Foreskin keratinocyte (primary cell): ENCODE measurements at places on chromosomes 2 and 18. TPM values are rescaled to one million over a fixed set of nuclear protein-coding genes. Genes with fewer than 3 reads are reported as not detected.

DNA sequence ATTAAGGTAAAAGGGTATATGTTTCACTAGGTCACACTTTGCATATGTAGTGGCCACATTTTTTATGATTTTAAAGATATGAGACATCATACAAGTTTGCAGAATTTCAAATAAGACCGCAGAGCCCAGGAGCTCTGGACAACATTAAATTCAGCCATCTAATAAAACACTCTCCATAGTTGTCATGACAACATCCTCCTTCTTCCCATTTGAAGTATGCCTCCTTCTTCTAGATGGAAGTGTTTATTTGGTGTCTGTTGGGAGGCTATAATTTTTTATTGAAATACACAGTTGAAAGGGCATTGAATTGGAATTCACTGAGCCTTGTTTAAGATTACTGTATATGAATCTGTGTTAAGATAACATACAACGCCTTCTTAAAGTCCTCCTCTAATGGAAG, 467.3 kb downstream of the CMPK2 start:
- DNase-seq: no peak

DNA sequence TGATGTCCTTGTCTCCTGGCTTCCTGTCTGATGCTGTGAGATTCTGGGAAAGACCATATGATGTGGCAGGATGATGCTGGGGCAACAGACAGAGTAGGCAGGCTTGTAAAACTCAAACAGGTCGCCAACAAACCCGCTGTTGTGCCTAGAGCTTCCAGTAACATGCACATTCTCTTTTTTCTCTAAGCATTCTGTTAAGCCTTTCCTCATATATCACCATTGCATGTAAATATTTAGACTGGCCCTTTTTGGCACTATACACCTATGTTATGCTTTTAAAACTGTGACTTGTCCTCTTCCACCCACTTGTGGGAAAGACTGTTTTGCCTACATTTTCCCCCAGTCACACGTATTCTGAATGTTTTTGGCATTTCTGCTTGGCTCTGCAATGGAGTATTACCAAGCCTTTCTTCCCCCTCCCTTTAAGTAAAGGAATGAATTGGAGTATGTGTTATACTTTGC, 250.4 kb upstream of the TANK start:
- DNase-seq: no peak

DNA sequence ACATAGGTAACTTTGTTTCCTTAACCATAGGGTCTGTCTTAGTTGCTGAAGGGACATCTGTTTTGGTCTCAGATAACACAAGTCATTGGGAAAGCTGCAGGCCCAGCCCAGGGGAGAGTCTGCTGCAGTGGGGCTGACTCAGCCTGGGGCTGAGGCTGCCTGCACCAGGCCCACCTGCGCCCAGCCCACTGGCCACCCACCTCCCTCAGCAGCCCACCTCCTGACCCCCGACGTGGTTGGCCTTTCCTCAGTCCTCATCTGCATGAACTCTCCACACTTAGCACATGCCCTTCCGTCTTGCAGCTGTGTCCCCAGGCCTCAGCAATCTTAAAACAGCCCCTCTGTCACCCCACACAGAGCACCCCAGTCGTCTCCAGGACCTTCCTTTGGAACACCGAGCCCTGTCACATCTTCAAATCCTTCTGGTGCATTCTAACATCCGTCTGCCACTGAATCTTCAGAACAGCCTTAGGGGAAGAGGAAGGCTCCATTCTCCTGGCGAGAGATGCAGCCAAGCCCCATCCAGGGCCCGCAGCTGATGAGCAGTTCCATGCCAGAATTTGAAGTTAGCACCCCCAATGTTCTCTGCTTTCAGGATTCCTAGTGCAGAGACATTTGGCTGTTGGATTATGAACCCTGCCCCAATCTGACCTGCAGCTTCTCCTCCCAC, 231.4 kb downstream of the SEPTIN10 start:
- no peak for DNase-seq

- DNase-seq: no peak
Measured at GRCh38 chr2:169362118-169362893, at the start of gene LRP2. Gene LRP2, minus strand, starts transcription at chr2:169362534. Its CDS starts 135 bp downstream, at chr2:169362399.

DNA sequence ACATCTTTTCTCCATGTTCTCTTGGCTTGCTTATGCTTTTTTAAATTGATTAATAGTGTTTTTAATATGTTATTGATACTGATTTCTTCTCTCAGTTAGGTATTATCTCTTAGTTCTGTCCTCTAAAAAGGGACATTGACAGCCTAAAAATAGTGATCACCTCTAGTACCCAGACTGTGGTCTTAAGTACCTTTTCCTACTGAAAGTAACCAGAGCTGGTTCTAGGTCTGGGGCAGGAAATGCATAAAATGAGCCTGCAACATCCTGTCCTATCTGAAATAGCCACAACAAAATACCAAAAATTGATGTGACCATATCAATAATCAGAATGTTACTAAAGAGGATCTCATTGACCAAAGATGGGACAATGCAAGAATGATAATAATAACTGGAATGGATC, 113.3 kb downstream of the DNAH6 start:
- DNase-seq: no peak

DNA sequence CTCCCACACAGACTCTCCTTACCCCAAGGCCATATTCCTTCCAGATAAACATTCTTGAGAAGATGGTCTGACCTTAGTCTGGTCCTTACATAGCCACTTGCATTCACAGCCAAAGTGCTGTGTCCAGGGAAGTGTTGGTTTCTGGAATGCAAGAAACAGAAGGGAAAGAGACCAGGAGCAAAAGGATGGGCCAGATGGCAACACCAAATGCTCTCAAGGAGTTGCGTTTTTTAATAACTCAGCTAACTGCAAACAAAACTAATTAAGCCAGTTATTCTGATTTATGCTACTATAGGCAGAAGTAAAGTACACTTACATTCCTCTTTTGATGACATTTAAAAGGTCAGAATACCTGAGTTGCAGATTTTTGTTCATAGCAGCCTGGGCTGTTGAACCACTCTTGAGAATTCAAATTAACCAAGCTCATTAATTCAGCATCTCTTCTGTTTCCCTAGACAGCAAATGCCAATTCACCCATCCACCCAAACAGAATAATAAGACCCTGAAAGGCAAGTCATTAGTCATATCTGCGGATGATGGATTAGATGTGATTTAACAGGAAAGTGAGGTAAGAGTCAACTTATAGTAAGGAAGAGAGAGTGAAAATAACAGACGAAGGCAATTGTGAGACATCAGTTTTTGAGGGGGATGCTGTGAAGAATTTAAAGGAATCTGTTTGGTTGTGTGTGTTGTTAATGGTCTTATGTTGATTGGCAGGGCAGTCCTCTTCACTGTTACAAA, 18.8 kb downstream of the CCDC85A start:
- no peak for DNase-seq

GRCh38 chr2:171297956-171298355, 135.8 kb downstream of the METTL8 start:
- no peak for DNase-seq

GRCh38 chr2:98601532-98602132, 6.7 kb downstream of the COA5 start:
- DNase-seq: peak; percentile 15

- no peak for DNase-seq
Measured at GRCh38 chr2:142286618-142287017, 155.8 kb upstream of the LRP1B start.

GRCh38 chr2:182117196-182117595, 131.5 kb downstream of the PPP1R1C start:
- no peak for DNase-seq

- no peak for DNase-seq
Measured at GRCh38 chr2:231050018-231050901, 6.4 kb upstream of the PSMD1 start.

TMEM247 gene
- not detected in 2 replicates for total RNA-seq

SLC30A3 gene
- 0.07 TPM in 1 of 2 replicates, not detected in the other for total RNA-seq

SERPINB2 gene
- 129 and 205 TPM in 2 replicates for total RNA-seq
